Suppressor macrophage (primary cell): ENCODE measurements at places on chromosomes 3 and 15.

GRCh38 chr15:52464040-52464439 is 64.6 kb downstream of the MYO5A start:
- no peak for DNase-seq

GRCh38 chr15:50740955-50741354 is 24.6 kb downstream of the SPPL2A start:
- DNase-seq: no peak

- DNase-seq: no peak
Measured at GRCh38 chr3:139746481-139746880, 68.7 kb upstream of the NMNAT3 start.

DNA sequence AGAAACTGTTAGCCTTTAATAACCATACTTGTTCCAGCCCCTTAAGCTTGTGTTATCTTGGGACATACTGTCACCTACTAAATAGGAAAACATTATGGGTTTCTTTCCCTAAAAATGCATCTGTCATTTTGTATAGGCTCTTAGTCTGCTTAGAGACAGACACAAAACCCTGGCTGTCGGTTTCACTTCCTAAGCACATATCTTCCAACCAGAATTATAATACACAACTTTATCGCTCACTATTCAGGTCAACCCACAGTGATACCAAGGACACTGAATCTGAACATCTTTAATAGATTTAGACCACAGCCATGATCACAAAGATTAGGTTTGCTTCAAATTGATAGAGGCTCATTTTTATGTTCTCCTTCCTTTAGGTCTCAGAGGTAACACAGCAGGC is 111.8 kb downstream of the CFAP20DC start:
- DNase-seq: no peak

GRCh38 chr15:26449291-26449690 is 323.6 kb downstream of the GABRB3 start:
- DNase-seq: no peak

GRCh38 chr15:89714775-89715174 is 24.2 kb downstream of the WDR93 start:
- peak; percentile 41 for DNase-seq

DNA sequence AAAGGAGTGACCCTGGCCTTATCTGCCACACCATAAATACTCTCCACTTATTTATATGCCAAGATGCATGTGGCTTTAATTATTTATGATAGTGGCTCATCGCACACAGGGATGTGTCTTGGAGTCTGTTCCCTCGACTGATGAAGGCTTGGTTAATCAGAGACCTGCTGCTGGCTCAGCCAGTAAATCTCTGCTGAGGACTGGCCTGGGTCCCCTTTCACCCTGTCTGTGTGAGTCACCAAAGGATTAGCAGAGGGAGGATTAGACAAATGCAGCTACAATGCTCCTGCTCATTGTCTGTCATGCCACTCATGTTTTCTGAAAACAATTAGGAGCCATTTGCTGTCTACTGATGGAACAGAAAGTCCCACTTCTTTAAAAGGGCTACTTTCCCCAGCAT is 226.8 kb downstream of the NTRK3 start:
- DNase-seq: no peak

DNA sequence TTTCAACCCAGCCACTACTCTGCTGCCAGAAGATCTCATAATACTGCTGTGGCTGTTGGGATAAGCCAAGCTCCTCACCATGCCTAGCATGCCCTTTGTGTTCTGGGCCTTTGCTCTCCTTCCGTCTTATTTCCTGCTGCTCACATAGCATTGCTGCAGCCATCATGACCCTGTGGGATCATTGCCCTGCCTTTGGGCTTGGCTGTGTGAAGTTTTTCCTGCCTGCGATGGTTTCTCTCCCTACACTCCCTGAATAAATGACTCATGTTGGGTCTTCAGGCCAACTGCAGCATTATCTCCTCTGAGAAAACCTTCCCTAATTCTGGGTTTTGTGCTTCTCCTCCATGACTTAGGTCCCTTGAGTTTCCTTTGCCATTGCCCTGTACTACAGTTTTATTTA is 20.8 kb upstream of the TRA2B start:
- DNase-seq: no peak

DNA sequence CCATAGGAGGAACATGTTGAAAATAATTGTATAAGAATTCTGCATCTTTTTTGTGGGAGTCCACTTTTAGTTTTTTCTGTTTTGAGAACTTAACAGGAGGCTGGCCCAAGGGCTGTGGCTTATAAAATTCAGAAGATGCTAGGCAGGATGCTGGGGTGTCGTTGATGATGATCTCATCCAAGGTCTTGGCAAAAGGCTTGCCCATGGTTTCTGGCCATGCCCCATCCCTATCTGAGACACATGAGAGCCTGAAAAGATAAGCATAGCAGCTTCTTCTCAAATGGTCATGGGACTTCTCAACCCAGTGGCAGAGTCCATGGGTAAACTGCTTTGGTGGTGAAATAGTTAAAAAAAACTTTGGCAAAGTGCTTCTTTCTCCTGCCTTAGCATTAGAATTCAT is 35.2 kb downstream of the CMSS1 start:
- no peak for DNase-seq

DNA sequence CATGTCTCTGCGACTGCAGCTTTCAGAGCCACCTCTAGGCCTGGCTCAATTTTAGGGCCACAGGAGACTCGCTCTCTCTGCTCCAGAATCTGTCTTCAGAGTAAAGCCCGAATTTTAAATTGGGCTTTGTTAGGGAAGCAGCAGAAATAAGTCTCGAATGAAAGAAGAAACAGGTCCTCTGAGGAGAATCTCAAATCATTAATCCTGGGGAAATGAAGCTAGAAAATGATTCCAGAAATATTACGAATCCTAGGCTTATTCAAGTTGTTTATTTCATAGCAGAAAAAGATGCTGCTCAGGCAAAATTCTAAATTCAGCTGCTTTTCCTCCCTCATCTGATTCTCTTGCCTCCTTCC is 114.2 kb upstream of the THBS1 start:
- DNase-seq: no peak

GRCh38 chr3:123655400-123655799 is 70.5 kb upstream of the HACD2 start:
- no peak for DNase-seq

GRCh38 chr15:60972301-60972700 is 256.8 kb downstream of the RORA start:
- DNase-seq: no peak
